Fibroblast of skin of scalp (primary cell): ENCODE measurements at places on chromosomes 3 and 15.

DNA sequence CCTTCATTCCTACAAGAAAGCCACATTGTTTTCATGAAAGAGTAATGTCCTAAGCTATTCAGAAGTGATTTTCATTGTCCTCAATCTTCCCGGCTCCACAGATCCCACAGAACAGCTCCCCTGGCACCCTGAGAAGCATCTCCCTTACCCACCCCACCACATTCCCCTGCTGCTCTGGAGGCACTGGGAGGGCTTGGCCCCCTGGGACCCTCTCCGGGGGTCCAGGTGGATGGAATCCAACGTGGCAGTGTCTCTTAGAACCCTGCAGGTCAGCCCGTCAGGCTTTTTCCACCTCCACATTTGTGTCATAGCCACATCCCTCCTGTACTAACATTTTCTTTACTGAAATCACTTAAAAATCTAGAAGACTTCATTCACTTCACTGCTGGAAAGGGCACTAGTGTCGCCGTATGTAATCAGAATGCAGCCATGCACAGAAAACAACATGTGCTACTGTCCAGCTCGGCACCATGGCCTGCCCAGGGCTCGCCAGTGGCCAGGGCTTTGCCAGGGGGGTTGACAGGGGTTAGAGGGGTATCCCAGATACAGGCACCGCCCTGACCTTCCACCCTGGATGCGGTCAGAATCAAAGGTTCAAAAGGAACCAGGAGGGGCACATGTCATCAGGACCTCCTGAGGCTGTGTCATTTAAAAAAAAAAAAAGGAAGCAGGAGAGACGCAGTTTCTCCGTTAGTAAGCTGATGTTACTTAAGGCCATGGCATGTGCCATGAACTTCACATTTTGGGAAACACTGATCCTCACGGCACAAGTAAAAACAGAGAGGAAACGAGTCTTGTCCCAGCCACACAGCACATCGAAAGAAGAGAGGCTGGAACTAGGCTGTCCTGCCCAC, 106.3 kb downstream of the LSM3 start:
- DNase-seq = no peak

GRCh38 chr3:45145223-45145622, 955 bp downstream of the CDCP1 start:
- no peak for DNase-seq

GRCh38 chr3:142568393-142569017, 10.0 kb downstream of the ATR start:
- no peak for DNase-seq

DNA sequence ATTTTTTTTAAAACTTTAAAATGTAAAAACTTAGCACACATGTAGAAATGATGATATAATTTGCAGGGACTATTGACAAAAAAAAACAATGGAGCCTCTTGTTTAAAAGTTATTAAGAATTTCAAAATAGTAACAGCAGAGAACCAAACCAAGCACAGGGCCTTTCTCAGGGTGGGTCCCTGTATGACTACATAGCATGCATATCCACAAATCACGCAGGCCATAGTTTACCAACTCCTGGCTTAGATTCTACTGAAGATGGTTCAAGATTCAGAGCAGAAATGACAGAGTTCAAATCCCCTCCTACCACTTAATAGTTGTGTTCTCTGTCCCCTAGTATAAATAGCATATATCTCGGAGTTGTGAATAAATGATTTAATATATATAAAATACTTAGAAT, 19.0 kb downstream of the ACAP2 start:
- no peak for DNase-seq

GRCh38 chr3:53939813-53940212, 48.2 kb upstream of the SELENOK start:
- DNase-seq = no peak

- DNase-seq = no peak
Observed at GRCh38 chr3:113002679-113003078, 11.9 kb downstream of the GTPBP8 start.

GRCh38 chr3:129016720-129017483, 15.8 kb downstream of the EFCC1 start:
- no peak for DNase-seq

- no peak for DNase-seq
Observed at GRCh38 chr3:187742351-187743171, 2.7 kb downstream of the BCL6 start.

- peak; percentile 45 for DNase-seq
Observed at GRCh38 chr15:37733628-37734027, 200.8 kb upstream of the TMCO5A start.

- peak; percentile 47 for DNase-seq
Observed at GRCh38 chr15:23565395-23566070, at the start of gene MKRN3. MKRN3 (plus strand) TSS chr15:23565674; CDS start chr15:23565783, 109 bp downstream.

DNA sequence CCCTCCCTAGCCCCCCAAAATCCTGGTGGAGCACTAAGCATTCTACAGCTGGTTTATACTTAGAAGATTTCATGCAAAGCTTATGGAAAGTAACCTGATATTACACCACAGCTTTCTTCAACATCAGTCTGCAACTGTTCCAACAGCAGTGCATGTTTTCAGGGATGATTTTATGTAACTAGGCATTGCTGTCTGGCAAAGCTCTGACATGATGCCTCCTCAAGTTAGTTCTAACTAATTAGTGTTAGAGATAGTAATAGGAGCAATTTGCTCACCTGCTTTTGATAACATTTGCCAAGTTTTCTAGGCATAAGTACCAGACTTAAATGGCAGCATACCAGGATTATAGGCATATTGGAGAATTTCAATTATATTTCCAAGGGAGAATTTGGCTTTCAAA, 330.3 kb upstream of the SGO1 start:
- no peak for DNase-seq

DNA sequence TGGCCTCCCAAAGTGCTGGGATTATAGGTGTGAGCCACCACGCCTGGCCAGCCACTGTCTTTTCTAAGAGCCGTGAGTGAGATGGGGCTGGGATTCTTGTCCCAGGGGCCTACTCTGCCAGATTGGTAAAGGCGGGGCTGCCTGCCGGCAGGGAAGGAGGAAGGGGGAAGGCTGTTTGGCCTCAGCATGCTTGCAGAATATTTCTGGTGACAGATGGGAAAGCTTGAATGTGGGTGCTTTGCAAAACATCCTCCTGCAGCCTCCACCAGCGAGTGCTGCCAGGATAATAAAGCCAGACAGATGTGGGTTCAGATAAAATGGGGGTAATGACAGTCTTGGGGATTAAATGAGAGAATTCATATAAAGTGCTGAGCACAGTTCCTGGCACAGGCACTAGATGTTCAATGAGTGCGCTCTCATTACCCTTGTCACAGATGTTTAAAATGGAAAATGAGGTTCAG, 19.8 kb upstream of the ACOX2 start:
- DNase-seq = no peak

DNA sequence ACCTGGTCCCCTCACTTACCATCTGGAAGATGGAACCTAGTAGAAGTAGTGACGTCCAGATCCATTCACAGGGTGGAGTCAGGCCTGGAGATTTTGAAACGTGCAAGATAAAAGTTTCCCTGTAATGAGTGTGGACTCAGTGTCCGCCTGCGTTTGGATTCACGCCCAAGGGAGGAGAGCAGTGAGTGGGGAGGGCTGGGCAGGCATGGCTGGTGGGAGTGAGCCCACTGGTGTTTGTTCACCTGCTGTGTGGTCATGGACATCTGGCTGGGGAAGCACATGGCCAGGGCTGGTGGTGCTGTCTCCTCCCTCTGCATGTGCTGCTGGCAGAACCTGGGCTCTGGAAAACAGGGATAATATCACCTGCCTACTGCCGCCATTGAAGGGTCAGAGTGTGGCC, 37.0 kb downstream of the RLBP1 start:
- DNase-seq = no peak

GRCh38 chr3:115341208-115341607, 194.1 kb upstream of the ZBTB20 start:
- peak; percentile 71 for DNase-seq

DNA sequence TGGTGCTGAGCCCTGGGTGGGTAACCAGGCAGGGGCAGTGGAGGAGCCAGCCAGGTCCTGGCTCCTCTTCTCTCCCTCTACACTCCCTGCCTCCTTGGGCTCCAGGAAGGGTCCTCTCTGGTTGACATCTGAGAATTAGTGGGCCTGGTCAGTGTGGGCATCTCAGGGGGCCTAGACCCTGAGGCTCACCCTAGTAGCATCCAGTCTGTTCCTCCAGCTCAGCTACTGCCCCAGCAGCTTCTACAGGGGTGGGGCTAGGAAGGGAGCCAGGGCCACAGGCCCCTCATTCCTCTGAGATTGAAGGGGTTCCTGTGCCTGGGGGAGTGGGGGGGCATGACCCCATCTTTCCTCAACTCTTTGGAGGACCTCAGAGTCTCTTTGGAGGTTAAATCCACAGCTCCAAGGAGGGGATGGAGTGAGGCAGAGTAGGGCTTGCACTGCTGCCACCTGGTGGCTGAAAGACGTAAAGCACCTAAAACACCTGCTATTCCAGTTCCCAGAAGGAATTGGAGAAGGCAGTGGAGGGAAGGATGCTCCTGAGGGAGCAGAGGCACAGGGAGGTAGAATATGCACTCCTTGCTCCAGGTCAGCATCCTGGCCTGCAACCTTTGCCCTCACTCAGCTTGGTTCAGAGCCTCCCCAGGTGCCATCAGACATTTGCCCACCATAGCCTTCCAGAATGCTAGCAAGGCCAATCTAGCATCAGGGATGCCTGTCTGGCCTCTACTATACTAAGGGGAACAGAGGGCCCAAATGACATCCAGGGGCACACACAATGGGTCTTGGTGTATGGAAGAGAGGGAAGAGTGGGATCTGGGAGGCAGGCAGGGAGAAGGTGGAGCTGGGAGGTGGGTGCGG, 25.1 kb downstream of the C3orf18 start:
- DNase-seq = peak; percentile 52

DNA sequence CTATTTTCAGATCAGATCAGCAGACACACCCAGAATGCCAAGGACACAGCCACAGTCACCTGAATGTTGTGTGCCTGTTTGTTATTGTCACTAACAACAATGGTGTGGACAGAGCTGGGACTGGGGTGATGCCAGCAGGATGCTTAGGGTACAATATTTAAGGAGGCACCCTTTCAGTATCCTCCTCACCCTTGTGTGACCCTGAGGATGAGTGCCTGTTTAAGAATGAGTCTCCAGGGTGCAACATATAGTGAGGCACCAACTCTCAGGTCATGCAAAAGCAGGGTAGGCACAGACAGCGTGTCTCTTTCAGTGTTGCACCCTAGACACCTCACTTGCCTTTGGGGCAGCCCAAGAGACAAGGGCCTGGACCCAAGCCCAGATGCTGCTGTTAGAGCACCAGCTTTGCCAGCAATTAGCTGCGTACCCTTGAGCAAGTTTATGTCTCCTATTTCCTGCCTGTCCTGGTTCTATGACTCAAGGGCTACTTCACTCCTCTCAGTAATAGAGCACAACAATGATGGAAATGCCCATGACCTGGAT, 122.6 kb downstream of the AQP9 start:
- no peak for DNase-seq

GRCh38 chr3:50519471-50520089, 16.1 kb upstream of the CACNA2D2 start:
- peak; percentile 24 for DNase-seq

- DNase-seq = no peak
Observed at GRCh38 chr15:77834276-77834990, 201.7 kb upstream of the LINGO1 start.

DNA sequence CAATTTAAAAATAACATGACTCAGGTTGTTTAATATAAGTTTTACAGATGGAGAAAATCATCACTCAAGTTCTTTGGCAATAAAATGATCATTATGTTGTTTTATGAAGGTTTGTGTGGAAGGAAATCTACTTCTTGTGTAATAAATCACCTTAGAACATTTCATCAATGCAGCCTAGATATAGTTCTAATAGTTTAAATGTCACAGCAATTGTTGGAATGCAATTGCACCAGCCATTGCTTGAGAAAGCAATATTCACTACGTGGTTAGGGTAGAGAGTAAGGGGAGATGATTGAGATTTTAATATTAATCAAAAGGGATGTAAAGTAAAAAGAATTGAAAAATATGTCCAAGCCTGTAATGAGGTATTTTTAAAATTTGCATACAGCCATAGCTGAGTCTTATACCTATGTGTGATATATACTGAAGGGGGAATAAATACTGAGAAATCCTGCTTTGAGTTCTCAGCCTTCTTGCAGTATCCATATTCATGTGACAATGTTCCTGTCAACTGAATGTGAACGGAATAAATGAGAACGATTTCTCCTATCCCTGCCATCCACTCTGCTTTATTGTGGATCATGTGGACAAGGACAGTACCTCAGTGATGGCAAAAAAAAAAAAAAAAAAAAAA, 257.9 kb downstream of the OTOL1 start:
- DNase-seq = no peak

DNA sequence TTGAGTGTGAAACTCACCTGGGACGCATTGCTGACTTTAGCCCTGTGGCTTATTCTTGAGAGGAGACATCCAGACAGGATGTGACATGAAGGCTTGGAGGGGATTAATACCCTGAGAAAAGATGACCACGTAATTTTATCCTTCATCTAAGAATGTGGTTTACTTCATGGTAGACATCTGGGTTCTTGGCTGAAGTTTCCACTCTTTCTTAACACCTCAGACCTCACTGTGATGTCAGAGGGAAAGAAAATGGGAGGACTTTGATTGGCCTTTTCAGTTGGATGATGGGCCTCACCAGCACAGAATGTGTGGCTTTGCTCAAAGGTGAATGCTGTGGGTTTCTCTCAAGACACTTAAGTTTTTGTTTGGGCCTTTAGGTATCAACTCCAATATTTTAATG, 16.5 kb downstream of the GORASP1 start:
- DNase-seq = no peak

GRCh38 chr3:195097331-195098255, 173.4 kb downstream of the XXYLT1 start:
- DNase-seq = no peak

- peak; percentile 73 for DNase-seq
Observed at GRCh38 chr15:71651750-71652186, 158.6 kb upstream of the NR2E3 start.

GRCh38 chr3:51933471-51934138, 8.1 kb downstream of the RRP9 start:
- no peak for DNase-seq

DNA sequence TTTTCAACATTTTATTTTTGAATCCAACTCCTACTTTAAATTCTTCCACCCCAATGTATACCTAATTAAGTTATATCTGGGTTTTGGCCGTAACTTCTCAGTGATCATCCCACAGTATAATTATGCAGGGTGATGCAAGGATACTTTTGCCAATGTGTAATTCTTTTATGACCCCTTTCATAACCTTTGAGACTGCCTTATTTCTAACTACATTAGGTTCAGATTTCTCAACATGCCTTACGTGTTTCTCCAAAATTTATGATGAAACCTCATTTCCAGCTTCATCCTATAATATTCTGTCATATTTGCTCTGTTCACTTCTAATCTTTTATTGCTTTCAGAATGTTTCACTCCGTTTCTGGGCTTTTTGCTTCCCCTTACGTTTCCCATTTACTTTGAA, 1229.6 kb upstream of the ALCAM start:
- DNase-seq = no peak
